ENCODE measurements at places on chromosomes 3 and 15. TPM values are rescaled to one million over a fixed set of nuclear protein-coding genes. Genes with fewer than 3 reads are reported as not detected.

The KBTBD13 gene
- not detected for total RNA-seq

The CSTA gene
- 2.5 TPM for total RNA-seq

The TERC gene
- total RNA-seq = 179 TPM

The C3orf52 gene
- total RNA-seq = 0.34 TPM

The LMCD1 gene
- 57.5 TPM for total RNA-seq

The EAF2 gene
- 2.0 TPM for total RNA-seq

The MEX3B gene
- 3.0 TPM for total RNA-seq

The MYEF2 gene
- not detected for total RNA-seq

The SLC9A9 gene
- total RNA-seq = 8.3 TPM

The MYO5C gene
- total RNA-seq = 0.25 TPM

The VGLL3 gene
- 41.7 TPM for total RNA-seq

The RAF1 gene
- total RNA-seq = 46.7 TPM
